ENCODE measurements at places on chromosomes 1 and 21.

- no peak for ATAC-seq
These were observed 22.8 kb downstream of the IFI44 start for GRCh38 chr1:78672428-78672827.

GRCh38 chr1:175383239-175383638 lies 190.7 kb upstream of the KIAA0040 start:
- ATAC-seq, result no peak

- no peak for ATAC-seq
These were observed 11.1 kb upstream of the KCNE1 start for GRCh38 chr21:34523019-34523555.

GRCh38 chr1:212951126-212951946 lies 995 bp downstream of the VASH2 start:
- peak; percentile 3 for ATAC-seq

DNA sequence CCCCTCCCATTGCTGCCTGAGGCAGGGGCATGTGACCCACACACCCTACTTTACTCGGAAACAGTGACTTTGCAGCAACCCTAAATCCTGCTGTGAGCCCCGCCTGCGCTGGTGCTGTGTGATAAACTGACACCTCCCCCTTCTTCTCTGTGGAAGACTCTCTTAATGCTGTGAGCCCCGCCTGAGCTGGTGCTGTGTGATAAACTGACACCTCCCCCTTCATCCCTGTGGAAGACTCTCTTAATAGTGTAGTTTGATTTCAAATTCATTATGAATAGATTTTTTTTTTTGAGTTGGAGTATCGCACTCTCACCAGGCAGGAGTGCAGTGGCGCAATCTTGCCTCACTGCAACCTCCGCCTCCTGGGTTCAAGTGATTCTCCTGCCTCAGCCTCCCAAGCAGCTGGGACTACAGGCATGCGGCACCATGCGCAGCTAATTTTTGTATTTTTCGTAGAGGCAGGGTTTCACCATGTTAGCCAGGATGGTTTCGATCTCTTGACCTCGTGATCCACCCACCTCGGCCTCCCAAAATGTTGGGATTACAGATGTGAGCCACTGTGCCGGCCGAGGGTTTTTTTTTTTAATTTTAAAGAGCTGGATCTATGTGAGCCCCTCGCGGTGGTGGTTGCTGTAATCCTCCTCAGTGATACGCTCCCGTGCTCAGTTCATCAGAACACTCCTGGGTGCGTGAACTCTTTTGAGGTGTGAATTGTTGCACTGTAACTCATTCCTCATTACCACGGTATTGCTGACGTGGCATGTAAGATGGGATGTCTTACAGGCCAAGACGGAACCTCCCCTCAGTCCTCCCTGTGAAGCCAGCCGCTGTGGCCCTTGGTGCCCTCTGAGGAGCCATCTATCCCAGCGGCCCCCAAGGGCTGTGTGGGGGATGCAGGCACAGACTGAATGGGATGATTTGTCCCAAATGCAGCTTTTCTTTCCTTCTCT lies 60.3 kb downstream of the GALNT2 start:
- peak; percentile 64 for ATAC-seq

DNA sequence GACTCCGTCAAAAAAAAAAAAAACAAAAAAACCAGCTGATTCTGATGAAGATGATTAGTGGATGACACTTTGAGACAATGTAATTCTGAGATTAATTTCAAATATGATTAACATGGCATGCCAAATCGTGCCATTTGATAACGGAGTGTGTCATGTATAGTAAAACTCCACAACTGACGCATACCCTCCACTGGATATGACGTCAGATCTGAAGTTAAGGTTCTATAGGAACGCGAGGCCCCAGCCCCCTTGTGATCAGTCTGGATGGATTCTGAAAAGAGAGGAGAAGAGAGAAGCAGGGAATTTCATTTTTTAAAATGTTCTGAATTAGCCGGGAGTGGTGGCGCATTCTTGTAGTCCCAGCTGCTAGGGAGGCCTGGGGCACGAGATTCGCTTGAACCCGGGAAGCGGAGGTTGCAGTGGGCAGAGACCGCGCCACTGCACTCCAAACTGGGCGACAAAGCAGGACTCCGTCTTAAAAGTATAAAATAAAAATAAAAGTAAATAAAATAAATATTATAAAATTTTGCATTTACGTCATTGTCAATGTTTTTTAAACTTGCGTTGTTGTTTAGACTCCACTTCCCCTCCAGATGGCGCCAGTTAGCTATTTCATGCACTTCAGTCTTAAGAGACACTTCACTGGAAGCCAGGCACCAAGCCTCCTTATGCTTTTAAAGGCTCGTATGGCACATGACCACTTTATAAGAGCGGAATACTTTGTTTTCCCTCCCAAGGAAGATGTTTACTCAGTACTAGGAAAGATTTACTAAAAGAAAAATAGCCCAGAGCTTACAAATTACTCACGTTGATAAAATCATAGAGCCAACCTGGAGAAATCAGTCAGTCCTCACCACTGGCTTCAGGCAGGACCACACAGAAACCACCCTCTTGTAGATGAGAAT lies 65.5 kb downstream of the UBE2U start:
- no peak for ATAC-seq

- no peak for ATAC-seq
These were observed 143.7 kb downstream of the PCNX2 start for GRCh38 chr1:233151861-233152260.

GRCh38 chr1:84861988-84862644 lies 30.9 kb downstream of the LPAR3 start:
- ATAC-seq, result no peak

- no peak for ATAC-seq
These were observed 6.1 kb downstream of the PCSK9 start for GRCh38 chr1:55045430-55045829.

DNA sequence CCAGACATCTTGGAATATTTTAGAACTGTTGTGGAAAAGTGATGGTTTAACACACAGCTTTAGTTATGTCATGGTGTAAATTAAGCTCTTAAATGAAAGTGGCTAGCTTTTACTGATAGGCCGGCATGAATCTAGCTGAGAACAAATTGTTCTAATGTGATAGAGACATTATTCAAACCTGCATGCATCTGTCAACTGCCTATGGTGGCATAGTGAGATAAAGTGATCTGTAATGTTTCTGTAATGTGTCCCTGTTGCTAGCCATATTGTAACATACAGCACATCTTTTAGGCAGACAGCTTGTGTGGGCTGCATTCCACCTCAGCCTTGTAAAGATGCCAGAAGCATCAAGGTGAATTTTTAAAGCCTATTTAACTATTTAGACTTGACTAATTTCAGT lies 16.0 kb downstream of the LRIG2 start:
- no peak for ATAC-seq

DNA sequence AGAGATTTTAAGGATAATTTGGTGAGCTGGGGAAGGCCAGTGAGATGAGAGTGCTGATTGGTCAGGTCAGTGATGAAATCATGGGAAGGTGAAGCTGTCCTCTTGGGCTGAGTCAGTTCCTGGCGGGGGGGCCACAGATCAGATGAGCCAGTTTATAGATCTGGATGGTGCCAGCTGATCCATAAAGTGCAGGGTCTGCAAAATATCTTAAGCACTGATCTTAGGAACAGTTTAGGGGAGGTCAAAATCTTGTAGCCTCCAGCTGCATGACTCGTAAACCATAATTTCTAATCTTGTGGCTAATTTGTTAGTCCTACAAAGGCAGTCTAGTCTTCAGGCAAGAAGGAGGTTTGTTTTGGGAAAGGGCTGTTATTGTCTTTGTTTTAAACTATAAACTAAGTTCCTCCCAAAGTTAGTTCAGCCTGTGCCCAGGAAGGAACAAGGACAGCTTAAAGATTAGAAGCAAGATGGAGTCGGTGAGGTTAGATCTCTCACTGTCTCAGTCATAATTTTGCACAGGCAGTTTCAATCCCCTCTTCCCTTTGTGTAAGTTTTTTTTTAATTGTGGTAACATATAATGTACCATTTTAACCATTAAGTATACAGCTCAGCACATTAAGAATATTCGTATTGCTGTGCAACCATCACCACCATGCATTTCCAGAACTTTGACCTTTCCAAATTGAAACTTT lies 39.4 kb downstream of the PTAFR start:
- no peak for ATAC-seq

DNA sequence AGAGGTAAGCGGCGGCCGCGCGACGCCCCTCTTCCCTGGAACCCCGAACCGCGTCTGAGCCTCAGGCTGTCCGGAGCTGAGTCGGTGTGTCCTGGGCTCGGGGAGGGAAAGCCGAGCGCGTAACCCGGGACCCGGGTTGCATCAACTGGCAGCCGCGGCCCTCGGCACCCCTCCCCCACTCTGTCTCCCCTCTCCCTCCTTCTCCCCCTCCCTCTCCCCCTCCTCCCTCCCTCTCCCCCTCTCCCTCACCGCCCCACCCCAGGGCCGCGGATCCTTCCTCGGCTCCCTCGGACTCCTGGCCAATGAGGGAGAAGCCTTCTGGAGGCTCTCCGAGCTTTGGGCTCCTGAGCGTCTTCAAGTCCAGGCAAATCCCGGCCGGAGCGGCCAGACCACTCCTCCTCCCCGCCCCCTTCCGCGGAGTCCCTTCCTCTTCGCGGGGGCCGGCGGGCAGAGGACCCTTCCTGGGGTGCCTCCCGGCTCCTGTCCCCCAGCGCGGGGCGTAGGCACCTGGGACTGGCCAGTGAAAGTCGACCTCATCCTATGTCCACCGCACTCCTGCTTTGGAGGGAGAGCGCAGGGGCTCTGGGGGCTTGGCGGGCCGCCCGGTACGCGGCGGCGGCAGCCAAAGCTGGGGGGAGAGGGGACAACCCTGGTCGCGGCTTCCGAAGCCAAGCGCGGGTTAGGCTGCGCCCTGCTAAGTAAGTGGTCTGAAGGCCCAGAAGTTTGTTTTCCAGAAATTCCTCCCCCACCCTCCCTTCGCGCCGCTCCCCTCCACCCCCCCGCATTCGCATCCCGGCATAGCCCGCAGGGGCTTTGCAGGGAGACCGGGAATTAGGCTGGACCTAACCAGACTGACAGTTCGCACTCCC lies 850 bp downstream of the SESN2 start:
- no peak for ATAC-seq

DNA sequence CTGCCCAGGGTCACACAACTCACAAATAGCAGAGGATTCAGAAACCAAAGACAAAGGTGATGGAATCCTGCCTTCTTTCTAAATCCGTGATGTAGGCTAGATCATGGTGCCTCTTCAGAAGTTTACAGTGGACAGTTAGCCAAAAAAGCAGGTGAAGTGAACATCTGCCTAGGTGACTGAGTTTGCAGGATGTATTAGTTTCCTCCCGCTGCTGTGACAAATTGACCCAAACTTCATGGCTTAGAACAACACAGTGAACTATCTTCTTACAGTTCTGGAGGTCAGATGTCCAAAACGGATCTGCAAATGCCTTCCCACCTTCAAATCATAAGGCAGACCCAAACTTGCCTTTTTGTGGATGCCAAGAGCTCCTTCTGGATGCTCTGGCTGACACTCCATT lies 3.2 kb upstream of the TMEM51 start:
- no peak for ATAC-seq

DNA sequence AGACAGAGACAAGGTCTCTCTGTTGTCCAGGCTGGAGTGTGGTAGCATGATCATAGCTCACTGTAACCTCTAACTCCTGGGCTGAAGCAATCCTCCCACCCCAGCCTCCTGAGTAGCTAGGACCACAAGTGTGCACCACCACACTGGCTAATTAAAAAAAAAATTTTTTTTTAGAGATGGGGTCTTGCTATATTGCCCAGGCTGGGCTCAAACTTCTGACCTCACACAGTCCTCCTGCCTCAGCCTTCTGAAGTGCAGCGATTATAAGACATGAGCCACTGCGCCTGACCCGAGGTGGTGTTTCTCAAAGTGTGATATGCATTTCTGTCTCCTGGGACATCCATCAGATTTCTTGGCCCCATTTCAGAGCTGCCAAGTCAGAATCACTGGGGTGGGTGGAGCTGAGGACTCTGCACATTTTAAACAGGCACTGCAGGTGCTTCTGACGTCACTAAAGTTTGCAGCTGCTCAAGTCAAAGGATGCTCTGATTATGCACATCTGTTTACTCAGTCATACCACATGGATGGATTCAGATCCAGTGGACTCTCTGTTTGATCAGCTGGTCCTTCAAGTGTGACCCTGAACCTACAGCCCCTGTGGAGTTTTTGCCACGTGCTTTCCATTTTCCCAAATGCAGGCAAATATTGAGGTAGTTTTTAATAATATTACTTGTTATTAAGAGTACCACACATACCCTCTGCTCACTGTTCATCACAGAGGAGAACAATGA lies 21.4 kb downstream of the TGFB2 start:
- ATAC-seq, result no peak

- ATAC-seq, result no peak
These were observed 59.1 kb upstream of the RAB3GAP2 start for GRCh38 chr1:220331318-220331717.

DNA sequence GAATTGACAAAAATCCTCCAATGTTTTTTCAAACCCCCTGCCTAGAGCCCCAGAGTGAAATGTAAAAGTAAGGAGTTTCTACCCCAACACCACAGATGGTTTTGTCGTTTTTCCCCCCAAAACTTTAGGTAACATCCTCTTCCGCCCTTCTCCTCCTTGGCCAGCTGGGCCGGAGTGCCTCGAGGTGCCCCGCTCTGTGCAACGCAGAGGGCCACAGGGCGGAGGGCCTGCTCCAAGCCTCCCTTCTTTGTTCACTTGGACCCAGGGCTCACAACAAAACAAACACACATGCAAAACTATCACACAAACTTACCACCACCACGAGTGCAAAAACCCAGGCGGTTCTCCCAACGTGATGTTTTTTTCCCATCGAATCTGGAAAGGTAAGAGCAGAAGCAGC lies 1.9 kb downstream of the SSBP3 start:
- no peak for ATAC-seq

- ATAC-seq, result no peak
These were observed 16.9 kb downstream of the CD160 start for GRCh38 chr1:145736191-145736590.

- no peak for ATAC-seq
These were observed 44.3 kb upstream of the ADARB1 start for GRCh38 chr21:45029948-45030681.

- no peak for ATAC-seq
These were observed 33.4 kb downstream of the INKA2 start for GRCh38 chr1:111705841-111706240.

DNA sequence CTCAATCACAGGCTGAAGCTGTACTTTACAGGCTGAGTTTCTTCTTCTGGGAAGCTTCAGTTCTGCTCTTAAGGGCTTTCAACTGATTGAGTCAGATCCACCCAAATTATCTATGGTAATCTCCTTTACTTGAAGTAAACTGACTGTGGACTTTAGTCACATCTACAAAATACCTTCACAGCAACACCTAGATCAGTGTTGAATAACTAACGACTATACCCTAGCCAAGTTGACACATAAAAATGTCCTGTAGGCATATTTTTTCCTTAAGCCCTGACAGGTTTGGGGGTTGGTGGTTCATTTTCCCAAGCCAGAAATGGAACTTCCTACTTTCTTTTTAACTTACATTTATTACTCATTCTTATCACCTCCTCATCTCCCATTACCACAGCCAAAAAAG lies 42.9 kb upstream of the PRKACB start:
- ATAC-seq, result no peak

DNA sequence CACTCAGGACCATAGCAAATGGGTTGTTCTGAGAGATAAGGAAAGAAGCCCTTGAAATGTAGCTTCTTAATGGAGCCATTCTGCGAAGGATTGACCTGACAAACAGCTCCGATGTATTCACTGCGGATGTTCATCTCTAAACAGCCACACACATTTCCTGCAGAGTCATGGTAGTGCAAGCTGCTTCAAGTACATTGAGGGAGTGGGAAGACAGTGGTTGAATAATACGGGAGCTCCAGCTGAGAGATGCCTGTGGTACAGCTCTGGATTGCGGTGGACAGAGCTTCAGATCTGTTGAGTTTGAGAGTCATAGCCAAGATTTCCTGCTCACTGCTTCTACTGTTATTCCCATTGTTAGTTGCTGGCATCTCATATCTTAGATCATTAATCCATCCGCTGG lies 86.6 kb downstream of the ZBTB18 start:
- no peak for ATAC-seq

GRCh38 chr1:107525145-107525544 lies 384.3 kb downstream of the NTNG1 start:
- no peak for ATAC-seq
